ENCODE measurements at places on chromosomes 1 and 21. TPM values are rescaled to one million over a fixed set of nuclear protein-coding genes. Genes with fewer than 3 reads are reported as not detected.

DNA sequence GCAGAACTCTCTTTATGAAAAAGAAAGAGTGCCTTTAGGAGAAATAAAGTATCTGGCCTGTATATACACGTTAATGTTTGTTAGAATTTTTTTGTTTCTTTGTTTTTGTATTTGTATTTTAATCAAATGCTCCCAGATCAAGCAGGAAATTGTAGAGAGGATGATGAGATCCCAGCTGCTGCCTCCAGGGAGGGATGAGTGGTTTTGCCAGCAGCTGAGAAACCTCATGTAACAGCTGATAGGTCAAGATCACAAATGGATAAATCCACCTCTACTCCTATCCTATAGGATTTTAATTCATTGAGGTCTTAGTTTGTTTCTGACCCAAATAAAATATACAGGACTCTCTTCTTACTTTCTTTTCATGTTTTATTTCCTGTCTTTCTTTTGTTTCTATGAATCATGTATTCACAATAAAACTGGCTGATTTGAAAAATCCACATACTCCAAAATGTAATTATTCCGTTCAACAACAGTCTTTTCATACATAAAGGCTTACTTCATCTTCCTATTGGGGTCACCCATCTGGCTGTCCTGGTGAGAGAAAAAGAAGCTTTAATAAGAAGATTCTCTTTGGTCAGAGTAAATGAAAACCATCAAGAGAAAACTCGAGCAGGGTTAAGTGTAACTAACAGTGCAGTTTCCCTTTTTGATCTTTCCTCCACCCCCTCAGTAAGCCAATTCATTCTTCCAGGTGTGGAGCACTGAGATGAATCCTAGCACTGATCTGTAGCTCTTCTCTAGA is 129.3 kb upstream of the PLPPR5 start:
- no peaks in the 10 kb centered on the region for H3K4me1 ChIP-seq
- no peaks in the 10 kb centered on the region for H3K36me3 ChIP-seq
- no peak overlapping the region for H3K27ac ChIP-seq
- H3K27me3 ChIP-seq = no peaks in the 10 kb centered on the region

- no peak overlapping the region for H3K4me3 ChIP-seq
- no peak overlapping the region for H3K27ac ChIP-seq
- no peak for DNase-seq
Measured at GRCh38 chr1:222097588-222097987, 355.7 kb upstream of the DUSP10 start.

BRINP3 gene
- not detected for total RNA-seq

GRCh38 chr1:67371043-67371442 is 59.2 kb downstream of the SERBP1 start:
- H3K36me3 ChIP-seq = no peaks in the 10 kb centered on the region
- no peak overlapping the region for H3K27ac ChIP-seq
- DNase-seq = no peak
- H3K4me1 ChIP-seq = no peaks in the 10 kb centered on the region
- H3K4me3 ChIP-seq = no peak overlapping the region

DNA sequence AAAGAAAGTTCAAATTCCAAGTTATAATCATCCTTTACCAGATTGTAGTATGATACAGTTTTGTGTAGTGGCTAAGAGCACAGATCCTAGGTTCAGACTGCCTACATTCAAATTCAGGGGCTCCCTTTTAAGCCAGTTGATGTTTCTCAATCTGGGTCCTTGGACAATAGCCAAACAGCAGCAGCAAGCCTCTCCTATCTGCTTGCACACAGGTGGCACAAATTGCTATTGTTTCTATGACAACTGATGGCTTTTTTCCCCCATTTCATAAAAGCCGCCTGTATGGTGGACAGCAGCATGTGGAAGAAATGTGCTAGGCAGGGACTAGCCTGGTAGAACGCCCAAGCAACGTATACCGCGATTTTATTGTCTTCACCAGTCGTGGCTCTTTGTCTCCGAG is 76.5 kb downstream of the S1PR1 start:
- H3K4me3 ChIP-seq = no peak overlapping the region
- no peaks in the 10 kb centered on the region for H3K27me3 ChIP-seq
- no peak for DNase-seq
- no peak overlapping the region for H3K27ac ChIP-seq

GRCh38 chr21:15928196-15928595 is 198.4 kb downstream of the USP25 start:
- DNase-seq = no peak
- H3K27me3 ChIP-seq = peaks cover 4% of the 10 kb centered on the region
- no peaks in the 10 kb centered on the region for H3K36me3 ChIP-seq
- H3K4me3 ChIP-seq = no peak overlapping the region

SAMD13 gene
- total RNA-seq = not detected

OR2L8 gene
- total RNA-seq = not detected

DNA sequence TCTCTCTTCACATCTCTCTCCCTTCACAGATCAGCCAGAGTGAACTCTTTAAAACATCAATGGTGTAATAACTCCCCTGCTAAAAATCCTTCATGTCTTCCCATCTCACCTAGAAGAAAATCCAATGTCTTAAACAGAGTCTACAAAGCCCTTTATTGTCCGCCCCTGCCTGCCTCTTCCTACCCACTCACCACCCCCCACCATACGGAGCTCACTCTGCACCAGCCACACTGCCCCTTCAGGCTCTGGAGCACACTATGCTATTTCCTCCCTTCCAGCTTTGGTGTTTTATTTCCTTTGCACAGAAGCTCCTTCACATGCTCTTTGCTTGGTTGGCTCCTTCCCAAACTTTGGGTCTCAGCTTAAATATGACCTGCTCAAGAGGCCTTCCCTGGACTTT is 10.2 kb downstream of the CAMK1G start:
- DNase-seq = no peak
- no peak overlapping the region for H3K4me3 ChIP-seq
- no peak overlapping the region for H3K27ac ChIP-seq
- H3K4me1 ChIP-seq = no peaks in the 10 kb centered on the region
- H3K36me3 ChIP-seq = no peaks in the 10 kb centered on the region
- H3K27me3 ChIP-seq = no peaks in the 10 kb centered on the region
